Ecto neural progenitor cell (in vitro differentiated cells): ENCODE measurements at places on chromosomes 3 and 15.

- DNase-seq = no peak
Observed at GRCh38 chr15:85786781-85787114, 8.0 kb downstream of the KLHL25 start.

DNA sequence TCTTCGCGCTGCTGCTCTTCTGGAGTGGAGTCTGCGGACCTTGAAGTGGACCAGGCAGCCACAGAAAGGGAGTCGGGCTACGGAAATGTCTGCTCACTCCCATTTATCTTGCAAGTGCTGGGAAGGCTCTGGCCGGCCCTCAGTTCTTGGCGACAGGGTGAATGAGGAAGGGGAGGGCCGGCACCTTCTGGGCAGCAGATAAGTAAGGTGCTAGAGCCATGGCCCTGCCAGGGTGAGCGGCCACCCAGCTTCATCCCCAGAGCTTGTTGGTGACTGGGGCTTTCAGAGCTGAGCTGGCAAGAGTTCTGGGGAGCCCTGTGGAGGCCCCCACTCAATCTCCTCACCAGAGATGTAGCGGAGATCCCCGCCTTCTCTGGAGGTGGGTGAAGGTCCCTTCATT lies 103.5 kb downstream of the ASB7 start:
- DNase-seq = no peak

DNA sequence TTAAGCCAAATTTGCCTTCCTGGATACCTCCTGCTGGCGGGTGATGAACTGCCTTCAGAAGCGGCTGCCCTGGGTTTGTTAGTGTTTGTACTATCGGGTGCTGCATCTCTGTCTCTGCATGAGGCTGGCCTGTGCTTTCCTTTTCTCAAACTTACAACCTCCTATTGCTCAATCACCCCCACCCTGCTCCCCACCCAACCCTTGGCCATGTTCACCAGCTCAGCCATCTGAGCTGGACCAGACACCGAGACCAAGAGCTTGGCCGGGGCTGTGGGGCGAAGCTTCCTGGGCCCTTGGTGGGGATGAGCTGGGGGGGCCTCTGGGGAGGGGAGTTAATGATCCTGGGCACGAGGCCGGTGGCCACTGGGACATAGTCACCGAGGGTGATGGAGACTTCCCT lies 16.8 kb upstream of the FBLN2 start:
- no peak for DNase-seq

- DNase-seq = no peak
Observed at GRCh38 chr15:83077491-83078230, 10.6 kb upstream of the BTBD1 start.

DNA sequence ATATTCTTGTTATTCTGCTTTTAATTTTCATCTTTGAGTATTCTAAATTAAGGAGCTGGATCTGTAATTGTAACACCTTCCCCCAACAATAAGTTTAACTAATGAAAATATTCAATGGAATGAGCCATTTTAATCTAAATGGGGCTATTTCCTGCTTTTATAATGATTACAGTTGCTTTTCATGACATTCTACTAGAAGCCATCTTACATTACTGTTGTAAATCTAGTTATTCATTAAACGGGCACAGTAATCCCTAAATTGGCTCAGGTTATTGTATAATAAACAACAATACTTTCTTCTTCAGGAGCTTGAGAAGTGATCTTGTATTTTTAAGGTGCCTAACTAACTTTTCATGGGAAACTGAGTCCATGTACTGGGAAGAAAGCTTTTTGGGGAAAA lies 8.5 kb downstream of the FLNB start:
- DNase-seq = no peak

DNA sequence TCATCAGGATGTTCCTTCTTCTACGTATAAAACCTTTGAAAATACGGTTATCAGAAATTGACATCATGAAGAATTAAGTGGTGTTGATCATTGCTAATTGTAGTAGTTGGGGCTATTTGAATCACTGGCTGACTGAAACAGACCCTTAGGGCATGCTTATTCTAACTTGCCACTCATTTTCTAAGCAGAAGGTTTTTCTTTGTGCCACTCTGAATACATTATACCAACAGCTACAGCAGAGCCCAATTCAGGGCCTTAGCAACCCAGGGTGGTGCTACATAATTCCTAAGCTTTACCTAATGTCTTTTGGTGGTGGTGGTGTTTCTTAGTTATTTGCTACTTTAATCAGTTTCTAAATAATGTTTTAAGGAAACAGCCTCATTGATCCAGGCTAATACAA lies 524.2 kb downstream of the NLGN1 start:
- no peak for DNase-seq

DNA sequence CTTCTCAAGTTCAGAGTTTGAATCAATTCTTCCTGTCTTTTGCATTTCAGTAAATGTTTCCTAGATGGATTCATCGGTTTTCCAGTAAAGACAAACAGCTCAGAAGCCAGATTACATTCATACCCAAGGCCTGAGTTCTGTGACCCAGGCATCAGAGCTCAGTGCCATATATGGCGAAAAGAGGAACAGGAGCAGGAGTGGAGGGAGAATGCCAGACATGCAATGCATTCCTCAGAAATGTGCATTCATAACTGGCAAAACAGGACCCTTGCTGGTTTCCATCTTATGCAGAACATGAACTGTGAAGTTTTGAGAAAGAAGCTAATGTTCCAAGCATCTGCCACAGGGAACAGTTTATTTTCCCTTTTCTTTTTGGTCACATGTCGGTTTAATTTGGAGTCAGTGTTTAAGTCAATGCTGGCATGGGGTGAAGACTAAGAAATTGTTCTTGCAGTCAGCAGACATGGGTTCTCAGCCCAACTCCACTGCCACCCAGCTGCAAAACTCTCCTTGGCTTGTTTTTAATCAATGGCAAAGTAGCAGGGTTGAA lies 116.5 kb downstream of the LPP start:
- DNase-seq = no peak

GRCh38 chr3:133599280-133599679 lies 25.8 kb downstream of the CDV3 start:
- no peak for DNase-seq

DNA sequence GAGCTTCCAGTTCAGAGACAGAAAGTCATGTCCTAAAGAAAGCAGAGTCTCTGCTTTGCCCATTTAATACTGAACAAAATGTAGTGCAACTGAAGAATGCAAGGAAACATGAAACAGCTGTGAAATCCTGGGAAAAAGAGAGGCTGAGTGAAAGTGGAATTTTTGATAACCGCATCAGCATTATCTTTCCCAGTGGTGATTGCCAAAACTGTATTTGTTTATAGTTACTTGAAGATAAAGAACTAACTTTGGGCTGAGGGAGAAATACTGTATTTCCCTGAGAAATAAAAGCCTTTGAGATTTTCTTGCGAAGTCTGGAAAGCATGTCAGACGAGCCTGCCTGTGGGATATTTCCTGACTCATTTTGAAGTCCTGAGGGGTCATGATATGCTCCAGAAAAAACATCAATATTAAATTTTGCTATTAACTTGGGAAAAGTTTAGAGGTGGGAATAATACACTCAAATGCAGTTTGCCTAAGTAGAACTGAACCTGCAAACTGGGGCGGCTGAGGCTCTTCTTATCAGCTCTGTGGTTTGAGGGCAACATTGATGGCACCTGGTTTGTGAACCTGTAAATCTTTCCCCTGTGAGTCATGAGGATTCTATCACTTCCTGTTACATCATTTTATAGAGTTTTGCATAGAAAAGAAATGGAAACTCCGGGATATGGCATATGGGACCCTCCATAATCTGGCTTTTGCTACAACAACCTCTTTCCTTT lies 855.3 kb downstream of the MCTP2 start:
- DNase-seq = no peak

- peak; percentile 65 for DNase-seq
Observed at GRCh38 chr3:150761831-150762661, 923 bp downstream of the SIAH2 start.
